Effector CD4-positive, alpha-beta T cell (primary cell): ENCODE measurements at places on chromosomes 3 and 15.

- no peak for DNase-seq
Measured at GRCh38 chr3:115354010-115354409, 206.9 kb upstream of the ZBTB20 start.

DNA sequence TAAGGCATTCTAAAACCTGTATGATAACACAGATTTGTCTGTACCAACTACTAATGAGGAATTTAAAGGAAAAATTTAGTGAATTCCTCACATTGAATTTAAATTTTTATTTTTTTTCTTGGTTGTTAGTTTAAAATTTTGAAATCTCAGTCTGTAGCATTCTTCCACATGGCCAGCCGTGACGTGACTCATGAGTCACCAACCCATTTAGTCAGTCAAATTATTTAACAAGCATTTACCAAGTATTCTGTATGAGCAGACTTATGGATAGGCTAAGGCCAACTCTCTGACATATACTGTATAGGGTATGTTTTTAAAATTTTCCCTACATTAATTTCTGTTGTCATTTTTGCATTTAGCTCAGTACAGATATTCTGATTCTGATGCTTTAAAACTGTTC lies 112.9 kb downstream of the CNTN4 start:
- no peak for DNase-seq

GRCh38 chr3:81974751-81975150 lies 213.3 kb upstream of the GBE1 start:
- DNase-seq, result no peak

GRCh38 chr15:85709250-85709649 lies 85.5 kb downstream of the KLHL25 start:
- DNase-seq, result no peak

GRCh38 chr3:172407872-172408271 lies 40.4 kb downstream of the GHSR start:
- DNase-seq, result no peak

- no peak for DNase-seq
Measured at GRCh38 chr3:134693804-134694203, 43.0 kb upstream of the KY start.

- DNase-seq, result no peak
Measured at GRCh38 chr15:59590027-59590426, 21.6 kb upstream of the GCNT3 start.

GRCh38 chr15:69823223-69823907 lies 274.4 kb downstream of the TLE3 start:
- DNase-seq, result no peak

GRCh38 chr3:112640930-112641801 lies at the start of gene CCDC80:
CCDC80 (minus strand) TSS chr3:112641143; CDS start chr3:112639905, 1,238 bp downstream.
- no peak for DNase-seq

GRCh38 chr15:39468828-39469227 lies 112.1 kb upstream of the THBS1 start:
- DNase-seq, result no peak

DNA sequence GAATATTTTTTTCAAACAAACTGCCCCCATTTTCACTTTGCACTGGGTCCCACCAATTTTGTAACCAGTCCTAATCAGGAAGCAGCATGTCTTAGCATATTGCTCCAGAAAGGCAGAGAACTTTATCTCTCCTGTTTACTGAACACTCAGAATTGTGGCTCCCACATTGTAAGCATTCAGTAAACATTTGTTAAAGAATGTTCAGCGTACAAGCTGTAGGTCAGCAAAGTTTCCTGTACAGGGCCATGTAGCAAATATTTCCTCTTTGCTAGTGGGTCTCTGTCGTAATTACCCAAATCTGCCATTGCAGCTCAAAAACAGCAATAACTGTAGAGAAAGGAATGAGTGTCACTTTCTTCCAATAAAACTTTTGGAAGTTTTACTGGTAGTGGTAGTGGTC lies 393.3 kb downstream of the GRM7 start:
- DNase-seq, result no peak

- no peak for DNase-seq
Measured at GRCh38 chr3:23938688-23939087, 6.4 kb upstream of the NR1D2 start.

- DNase-seq, result no peak
Measured at GRCh38 chr3:146300768-146301167, 49.9 kb upstream of the PLSCR4 start.

DNA sequence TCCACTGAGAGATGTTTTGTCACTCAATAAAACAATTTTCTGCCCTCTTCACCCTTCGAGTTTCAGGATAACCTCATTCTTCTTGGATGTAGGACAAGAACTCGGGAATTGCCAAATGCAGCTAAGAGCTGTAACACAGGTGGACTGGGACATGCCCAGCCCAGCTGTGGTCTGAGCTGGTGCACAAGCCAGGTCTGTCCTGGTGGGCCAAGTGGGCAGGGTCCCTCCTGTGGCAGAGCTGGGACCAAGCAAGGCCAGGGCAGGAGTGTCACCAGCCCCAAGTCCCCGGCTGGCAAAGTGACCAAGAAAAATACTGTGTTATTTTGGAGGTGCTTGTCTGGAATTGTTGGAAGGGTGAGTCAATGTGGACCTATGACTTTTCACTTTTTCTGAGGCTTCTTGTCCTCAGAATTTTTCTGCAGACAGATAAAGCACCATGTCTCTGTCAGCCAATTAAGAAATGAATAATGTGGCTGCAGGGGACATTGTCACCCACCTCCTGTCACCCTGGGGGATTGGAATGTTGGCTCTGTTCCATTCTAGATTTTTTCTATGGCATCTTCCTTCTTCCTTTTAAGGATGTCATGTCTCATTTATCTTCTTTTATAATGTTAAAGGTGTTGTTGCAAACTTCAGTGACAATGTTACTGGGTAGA lies 645.2 kb upstream of the EPHA6 start:
- DNase-seq, result no peak

GRCh38 chr3:160831401-160831800 lies 75.4 kb downstream of the PPM1L start:
- DNase-seq, result no peak

GRCh38 chr3:61343543-61343942 lies 92.3 kb upstream of the FHIT start:
- DNase-seq, result no peak

DNA sequence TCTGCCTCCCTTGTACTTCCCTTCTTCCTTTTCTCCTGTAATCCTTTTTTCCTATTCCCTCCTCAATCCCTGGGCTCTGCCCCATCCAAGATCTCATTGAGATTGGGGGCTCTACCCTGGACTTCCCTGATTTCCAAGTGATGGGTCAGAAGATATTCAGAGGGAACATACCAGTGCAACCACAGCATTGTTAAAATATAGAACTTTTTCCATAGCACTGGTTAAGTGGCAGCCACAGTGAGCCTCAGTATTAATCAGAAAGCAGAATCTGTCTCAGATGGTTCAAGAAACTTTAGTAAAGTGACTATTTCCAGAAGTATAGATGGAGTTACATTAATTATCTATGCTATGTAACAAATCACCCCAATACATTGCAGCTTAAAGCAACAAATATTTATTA lies 18.7 kb upstream of the SCN10A start:
- DNase-seq, result no peak

GRCh38 chr3:52429031-52429430 lies 15.9 kb downstream of the SEMA3G start:
- DNase-seq, result no peak

GRCh38 chr3:48881652-48882114 lies 17.0 kb downstream of the SLC25A20 start:
- no peak for DNase-seq

GRCh38 chr3:82055792-82056191 lies 294.3 kb upstream of the GBE1 start:
- no peak for DNase-seq

DNA sequence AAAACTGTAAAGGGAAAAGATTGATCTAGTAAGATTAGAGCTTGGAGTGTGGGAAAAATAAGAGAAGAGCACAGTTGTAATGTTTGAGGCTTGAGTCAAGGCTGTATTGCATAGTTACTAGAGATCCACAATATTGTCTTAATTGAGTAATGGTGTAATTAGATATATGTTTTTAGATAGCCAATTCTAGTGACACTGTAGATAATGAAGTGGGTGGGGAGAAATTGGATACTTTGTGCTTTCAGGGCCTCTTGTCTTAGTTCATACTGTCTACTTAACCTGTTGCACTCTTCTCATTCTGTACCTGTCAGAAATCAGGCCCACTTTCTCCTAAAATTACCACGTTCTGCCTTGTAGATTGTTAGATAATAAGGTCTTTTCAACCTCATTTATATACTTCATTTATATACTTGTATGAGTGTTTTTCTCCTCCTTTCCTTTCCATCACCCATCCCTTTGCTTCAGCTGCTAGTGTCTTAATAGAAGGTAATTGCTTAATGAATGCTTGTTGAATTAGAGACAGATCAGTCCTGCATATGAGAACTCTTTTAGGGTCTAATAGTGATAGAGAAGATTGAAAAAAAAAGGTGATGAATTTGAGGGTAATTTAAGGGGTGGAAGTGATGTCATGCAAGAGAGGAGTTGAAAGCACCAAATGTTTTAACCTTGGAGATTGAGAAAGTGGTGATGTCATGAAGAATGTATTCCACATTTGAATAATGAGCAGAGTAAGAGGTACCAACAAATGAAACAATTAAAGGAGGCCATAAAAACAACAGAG lies 32.0 kb downstream of the PIK3CA start:
- DNase-seq, result no peak

- DNase-seq, result no peak
Measured at GRCh38 chr15:67745073-67746006, 80.0 kb upstream of the SKOR1 start.

- no peak for DNase-seq
Measured at GRCh38 chr3:4824926-4825325, 154.3 kb upstream of the BHLHE40 start.

- no peak for DNase-seq
Measured at GRCh38 chr3:36312351-36312750, 68.0 kb upstream of the STAC start.

- DNase-seq, result no peak
Measured at GRCh38 chr3:128973988-128974564, 19.8 kb downstream of the CFAP92 start.

- no peak for DNase-seq
Measured at GRCh38 chr15:34188711-34189110, 21.2 kb downstream of the KATNBL1 start.

DNA sequence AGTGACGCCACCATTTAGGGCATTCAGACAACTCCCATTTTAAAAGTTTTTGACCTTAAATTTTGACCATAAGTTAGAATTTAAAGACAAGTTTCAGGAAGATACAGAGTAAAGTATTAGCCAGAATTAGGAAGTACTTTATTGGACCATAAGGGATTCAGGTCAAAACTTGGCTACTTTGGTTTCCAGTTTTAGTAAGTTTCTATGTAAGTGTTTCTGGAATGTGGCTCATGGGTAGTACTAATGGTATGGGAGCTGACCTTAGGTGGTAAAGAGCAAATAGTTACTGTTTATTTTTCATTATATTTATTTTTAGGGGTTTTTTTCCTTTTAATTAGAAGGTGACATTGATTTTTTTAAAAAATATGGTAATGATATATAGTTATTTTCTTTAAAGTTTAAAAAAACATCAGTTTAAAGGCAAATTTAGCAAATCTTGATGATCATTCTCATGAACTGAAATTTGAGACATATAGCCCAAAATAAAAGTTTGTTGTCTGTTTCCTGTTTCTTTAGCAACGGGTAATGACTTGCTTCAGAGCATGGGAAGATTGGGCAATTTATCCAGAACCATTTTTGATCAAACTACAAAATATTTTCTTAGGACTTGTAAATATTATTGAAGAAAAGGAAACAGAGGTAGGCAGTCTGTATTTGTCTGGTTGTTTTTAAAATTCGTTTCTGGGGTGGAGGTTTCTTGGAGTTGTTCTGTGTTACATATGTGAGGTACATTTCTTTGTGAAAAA lies 34.3 kb downstream of the U2SURP start:
- no peak for DNase-seq

GRCh38 chr15:63970621-63971426 lies 75.5 kb downstream of the DAPK2 start:
- DNase-seq, result no peak

DNA sequence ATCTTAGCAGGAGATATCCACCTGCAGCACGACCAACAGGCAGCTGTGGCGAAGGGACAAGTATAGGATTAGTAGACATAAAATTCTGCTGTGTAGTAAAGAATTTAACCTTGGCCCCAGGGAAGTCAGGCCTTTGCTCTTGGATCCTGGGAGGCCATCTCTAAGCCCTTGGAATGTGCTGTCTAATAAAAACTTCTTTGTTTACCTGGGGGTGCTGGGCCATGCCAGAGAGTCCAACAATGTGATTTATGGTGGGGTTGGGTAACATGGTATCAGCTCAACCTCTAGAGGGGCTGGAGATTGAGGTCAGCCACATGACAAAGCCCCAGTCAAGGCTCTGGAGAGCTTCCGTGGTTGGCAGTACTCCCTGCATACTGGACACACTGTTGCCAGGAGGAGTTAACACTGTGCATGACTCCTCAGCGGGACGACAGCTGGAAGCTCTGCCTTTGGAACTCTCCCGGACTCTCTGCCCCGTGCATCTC lies 52.4 kb downstream of the HEG1 start:
- DNase-seq, result no peak

DNA sequence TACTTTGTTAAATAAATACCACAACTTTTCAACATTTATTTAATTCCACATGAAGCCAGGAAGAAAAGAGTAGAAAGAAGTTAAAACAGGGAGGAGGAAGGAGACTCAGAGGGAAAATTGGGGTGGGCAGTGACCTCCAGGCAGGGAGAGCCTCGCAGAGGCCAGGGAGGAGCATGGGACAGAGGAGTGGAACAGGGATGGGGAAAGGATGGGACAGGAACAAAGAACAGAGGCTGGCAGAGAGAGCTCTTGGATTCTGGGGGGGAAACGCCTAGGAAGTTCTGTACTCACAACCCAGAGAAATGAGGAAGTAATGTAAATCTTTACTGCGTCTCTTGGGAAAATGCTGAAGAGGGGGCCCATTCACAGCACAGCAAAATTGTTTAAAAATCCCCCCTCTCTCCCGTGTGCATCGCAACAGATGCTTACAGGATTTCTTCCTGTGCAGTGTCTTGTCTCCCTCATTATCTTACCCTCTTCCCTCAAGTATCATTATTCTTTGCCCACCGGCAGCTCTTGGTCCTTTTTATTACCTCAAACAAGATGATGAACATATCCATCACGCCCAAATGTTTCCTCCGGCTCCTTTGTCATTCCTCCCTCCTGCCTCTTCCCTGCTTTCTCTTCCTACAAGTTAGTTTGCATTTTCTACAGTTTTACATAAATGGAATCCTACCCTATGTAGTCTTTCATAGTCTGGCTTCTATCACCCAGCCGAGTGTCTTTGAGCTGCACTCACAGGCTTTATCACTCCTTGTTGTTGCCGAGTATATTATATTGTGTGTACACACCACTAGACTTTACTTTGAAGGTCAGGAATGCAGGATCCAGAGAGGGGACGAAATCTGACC lies 65.5 kb downstream of the ARHGAP31 start:
- DNase-seq, result no peak

DNA sequence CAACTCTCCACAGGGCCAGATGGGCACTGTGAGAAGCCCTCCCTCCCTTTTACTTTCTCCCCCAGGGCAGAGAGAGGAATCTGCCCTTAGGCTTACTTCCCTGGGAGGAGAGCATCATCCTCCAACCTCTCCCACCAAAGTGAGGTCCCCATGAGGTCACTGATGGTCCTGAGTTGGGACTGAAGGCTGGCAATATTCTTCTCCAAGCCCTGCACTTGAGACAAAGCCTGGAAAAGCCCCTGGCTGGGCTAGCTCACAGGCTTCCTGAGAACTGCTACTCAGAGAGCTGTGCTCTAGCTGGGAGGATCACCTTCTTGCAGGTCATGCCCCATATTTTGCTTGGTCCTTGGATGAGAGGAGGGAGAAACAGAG lies 110.0 kb upstream of the MEF2A start:
- DNase-seq, result no peak

- DNase-seq, result no peak
Measured at GRCh38 chr3:53773611-53774368, 72.4 kb downstream of the CHDH start.

GRCh38 chr15:77014132-77015081 lies 19.5 kb downstream of the PSTPIP1 start:
- DNase-seq, result no peak
